ENCODE measurements at places on chromosomes 1 and 21.

- DNase-seq, result no peak
These were observed 74.9 kb upstream of the ANGPTL1 start for GRCh38 chr1:178945763-178946266.

GRCh38 chr1:118973032-118973431, 15.1 kb downstream of the TBX15 start:
- DNase-seq, result no peak

GRCh38 chr1:27945020-27945419, 10.2 kb downstream of the SMPDL3B start:
- no peak for DNase-seq

DNA sequence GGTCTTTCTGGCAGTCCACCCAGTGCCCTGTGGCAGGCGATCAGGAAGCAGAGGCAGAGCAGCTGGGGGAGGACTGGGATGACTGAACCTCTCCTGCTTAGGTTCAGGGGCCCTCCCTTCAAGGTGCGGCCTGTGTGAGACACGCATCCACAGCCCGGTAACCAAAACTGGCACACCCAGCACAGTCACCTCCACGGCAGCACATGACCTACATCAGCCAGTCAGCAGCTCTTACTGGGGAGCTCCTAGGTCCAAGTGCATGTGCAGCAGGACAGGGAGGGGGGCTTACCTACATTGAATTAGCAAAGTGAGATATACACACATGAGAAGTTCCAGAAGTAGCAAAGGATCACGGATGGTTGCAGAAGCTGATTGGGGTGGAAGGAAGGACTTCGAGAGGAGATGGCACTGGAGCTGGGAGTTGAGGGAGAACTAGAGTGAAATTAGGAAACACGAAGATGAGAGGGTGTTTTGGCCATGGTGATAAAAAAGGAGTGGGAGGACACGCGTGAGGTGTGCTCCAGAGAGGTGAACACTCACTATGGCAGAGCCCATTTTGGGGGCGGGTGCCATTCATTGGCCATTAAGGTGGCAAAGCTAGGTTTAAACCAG, 51.4 kb upstream of the IRF2BP2 start:
- DNase-seq, result no peak

DNA sequence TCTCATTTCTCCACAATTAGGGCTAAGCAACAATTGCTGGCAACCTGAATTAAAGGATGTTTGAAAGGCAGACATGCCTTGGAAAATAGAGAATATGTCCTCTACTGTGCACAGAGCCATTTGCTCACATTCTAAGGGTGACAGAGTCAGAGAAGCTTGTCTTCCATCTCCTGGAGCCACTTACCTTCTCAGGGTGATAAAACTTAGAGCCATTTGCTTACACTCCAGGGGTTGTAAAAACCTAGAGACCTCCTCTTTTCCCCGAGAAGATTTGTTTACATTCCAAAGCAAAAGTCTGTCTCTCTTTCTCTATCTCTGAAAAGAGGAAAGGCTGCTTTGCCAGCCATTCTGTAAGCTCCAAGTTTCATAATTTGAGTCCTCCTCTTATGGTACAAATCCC, 61.3 kb downstream of the LBR start:
- no peak for DNase-seq

Measured in dorsolateral prefrontal cortex (tissue), 122 donors.